Right renal pelvis (tissue), 4 donors: ENCODE measurements at places on chromosomes 2 and 18.
A peak's percentile ranks its signal among the peaks of the same experiment; 100 is the strongest.

- no peak for DNase-seq
These were observed 43.0 kb downstream of the GRHL1 start for GRCh38 chr2:9994462-9994861.

- DNase-seq: no peak
These were observed 134.9 kb upstream of the NDUFV2 start for GRCh38 chr18:8967573-8967972.

DNA sequence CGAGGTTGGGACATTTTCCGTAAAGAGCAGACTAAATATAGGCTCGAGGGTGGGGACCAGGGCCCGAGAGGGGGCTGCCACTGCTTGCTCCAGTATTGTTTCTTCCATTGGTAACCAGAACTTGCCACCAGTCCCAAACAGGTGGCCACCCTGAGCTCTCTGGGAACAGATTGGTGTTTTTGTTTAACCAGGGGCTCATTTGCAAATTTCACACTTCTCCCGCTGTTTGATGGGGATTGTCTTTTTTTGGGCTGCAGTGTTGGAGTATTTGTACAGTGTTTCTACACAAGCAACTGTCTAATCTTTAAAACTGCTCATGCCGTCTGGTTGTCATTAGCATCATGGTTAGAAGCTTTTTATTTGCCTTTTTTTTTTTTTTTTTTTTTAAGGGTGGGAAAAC is 8.5 kb downstream of the AGAP1 start:
- DNase-seq: no peak

- DNase-seq: no peak
These were observed 97.0 kb downstream of the FOXI3 start for GRCh38 chr2:88355486-88355885.

DNA sequence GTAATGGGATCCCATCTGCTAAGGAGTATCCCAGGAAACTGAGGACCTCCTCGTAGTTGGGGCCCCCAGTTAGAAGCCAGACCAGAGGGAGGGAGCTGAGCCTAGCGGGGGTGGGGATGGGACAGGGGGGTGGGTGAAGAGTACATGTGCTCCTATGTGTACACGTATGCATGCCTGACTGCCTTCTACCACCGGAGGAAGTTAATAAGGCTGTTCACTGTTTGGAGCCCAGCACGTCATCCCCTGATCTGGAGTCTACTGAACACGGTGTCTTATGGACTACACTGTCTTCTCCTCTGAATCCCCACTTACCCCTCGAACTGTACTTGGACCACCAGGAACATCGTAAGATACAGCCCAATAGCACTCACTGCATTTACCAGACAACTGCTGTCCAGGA is 68.5 kb downstream of the SFXN5 start:
- no peak for DNase-seq

DNA sequence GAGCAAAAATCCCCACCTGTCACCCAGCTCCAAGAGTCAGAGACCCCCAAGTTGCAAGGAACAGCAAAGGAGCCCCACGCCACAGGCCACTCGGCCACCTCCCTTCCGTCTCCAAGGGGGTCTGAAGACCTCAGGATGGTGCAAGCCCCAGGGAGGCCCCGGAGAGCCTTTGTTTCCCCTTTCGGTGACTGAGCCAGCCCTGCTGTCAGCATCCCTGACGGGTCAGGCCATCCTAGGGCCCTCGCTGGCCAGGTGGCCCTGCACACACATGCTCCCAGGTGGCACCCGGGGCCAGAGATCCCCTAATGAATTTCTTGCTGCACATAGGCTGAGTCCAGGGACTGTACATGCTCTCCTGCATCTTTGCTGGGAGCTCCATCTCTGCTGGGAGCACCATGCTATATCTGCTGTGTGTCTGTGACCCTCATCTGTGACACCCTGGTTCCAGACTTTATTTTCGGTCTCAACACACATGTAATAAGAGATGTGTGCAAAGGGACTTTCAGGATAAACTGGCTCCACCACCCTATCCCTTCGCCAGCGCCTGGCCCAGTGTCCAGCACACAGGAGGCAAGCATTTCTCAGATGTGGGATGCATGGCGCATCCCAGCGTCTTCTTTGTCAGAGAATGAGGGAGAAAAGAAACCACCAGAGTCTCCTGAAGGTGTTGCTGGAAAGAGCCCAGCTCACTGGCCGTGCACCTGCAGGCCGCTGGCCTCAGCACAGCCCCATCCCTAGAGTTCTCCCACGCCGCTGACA is 27.4 kb downstream of the ADI1 start:
- no peak for DNase-seq

GRCh38 chr2:40062381-40062780 is 283.3 kb upstream of the THUMPD2 start:
- no peak for DNase-seq

GRCh38 chr2:159201360-159202063 is 85.0 kb downstream of the WDSUB1 start:
- DNase-seq: no peak

DNA sequence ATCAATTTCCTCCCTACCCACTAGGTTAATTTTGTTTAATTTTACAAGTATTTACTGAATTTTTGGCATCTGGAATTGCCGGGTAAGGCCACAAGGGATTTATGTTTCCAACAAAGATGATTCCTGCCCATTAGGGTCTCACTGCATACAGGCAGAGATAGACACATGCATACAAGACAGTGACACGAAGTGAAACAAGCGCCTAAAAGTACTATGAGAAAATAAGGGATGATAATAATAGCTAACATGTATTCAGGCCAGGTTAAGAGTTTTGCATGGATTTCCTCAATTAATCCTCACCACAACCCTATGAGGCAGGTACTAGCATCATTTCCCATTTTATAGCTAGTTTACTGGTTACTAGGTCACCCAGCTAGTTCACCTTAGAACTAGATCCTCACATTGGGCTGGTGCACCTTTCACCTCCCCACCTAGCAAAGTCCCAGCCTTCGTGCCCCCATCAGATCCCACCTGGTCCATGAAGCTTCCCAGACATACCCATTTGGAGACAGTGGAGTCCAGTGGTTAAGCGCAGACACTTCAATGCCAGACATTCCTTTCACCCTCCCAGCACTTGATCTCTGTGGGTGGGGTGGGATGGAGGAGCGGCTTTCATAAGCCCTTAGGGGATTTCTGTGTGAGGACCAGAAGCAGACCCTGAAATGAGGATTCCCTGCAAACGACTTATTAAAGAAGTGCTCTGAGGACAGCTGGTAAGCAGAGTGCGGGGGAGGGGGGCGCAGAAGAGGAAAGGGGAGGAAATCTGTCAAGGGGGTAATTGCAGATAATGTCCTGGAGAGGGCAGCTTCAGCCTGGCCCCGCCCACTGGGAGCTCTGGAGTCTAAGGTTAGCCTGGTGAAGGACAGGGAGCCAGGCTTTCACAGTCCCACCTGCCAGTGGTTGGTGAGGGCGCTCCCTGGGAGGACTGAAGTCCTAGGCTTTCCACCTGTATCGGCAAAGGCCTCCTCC is 5.8 kb upstream of the DGUOK start:
- no peak for DNase-seq

DNA sequence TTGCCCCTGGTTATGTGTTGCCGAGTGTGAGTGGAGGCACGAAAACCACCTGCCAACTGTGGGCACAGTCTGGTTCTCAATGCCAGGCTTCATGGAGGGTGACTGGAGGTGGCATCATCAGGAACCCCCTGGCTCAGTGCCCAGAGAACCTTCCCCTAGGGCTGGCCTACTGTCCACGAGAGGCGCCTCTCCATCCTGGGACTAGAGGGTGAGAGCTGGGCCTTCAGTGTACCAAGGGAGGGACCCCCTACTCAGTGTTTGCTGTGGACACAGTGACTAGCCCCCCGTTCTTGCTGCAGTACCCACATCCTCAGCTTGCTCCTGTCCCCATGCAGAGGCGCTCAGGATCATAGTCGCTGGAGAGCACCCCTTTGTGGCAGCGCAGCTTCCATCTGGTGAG is 202.6 kb downstream of the HDAC4 start:
- no peak for DNase-seq

- peak; percentile 30 for DNase-seq
These were observed 8.6 kb upstream of the RNF152 start for GRCh38 chr18:61901323-61901986.

- no peak for DNase-seq
These were observed 40.4 kb upstream of the MAL start for GRCh38 chr2:94984964-94985575.

- no peak for DNase-seq
These were observed 117.7 kb upstream of the SETBP1 start for GRCh38 chr18:44562986-44563385.

DNA sequence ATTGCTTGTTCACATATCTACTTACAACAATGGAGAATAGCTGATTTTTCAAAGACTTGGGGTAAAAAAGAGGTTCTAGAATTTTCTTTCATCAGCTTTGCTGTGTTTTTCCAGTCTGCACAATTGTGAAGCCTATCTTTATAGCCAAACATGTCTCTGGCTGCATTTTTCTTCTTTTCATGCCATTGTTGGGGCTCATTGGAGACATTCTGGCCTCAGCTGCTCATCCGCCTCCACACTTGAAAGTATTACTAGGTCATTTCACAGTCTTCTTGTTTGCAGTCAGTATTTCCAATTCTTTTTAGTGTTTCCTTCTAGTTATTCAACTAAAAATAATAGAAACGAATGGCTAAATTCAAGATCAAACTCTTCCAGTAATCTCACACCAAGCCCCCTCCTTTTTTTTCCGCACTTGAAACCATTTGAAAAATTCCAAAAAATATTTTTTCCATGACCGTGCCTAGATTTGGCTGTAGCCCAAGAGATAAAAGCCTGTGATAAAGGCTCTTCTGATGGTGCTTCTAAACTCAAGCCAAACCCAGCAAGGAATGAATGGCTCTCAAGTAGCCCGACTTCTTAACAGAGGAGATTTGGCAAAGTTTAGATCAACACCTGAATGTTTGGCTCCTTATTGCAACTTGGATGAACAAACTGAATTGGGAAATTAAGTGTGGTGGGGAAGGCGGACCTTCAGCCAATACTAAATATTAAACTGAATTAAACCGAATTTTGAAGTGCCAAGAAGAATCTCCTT is 103.4 kb downstream of the NRP2 start:
- DNase-seq: no peak

GRCh38 chr2:60368456-60368855 is 185.0 kb downstream of the BCL11A start:
- DNase-seq: no peak

DNA sequence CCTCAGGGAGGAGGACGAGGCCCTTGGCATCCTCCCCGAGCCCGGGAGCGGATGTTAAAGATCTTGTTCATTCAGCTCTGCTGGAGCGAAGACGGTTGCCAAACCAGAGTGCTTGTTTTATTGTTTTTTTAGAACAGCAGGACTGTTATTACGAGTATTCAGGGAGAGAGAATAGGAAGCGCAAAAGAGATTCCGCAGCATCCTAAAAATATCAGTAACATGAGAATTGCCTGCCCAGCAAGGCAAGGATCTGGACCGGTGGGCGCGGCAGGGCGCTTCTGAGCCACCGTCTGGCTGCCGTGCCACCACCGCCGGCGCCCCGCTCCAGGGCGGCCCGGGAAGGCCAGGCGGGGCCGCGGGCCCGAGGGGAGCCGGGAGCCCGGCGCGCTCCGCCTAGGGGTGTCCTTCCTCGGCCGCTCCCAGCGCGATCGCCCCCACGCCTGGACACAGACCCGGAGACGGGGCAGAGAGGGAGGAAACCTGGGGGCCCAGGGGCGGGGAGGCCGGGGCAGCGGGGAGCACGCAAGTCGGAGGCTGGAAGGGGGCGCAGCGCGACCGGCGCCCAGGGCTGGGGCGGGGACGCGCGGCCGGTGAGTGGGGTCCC is 843 bp downstream of the CYS1 start:
- no peak for DNase-seq

DNA sequence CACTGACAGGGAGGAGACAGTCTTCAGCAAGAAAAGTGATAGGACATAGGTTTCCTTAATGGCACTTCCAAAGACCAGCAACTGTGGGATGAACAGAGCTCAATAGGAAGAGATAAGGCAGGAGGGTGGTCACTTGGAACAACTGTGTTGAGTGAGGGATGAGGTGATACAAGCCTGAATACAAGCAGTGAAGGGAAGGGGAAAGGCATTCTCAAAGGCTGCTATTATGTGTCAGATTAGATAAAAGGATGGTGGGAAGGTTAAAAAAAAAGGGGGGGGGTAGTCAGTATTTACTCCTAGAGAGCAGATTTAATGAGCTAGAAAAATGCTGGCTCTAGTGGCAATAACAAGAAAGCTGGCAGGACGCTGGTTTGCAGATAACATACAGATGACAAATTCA is 25.7 kb downstream of the CCBE1 start:
- no peak for DNase-seq

- DNase-seq: no peak
These were observed 29.4 kb downstream of the PLEKHM3 start for GRCh38 chr2:207995887-207996286.

- DNase-seq: peak; percentile 18
These were observed 11.0 kb downstream of the TTN start for GRCh38 chr2:178796079-178796677.

DNA sequence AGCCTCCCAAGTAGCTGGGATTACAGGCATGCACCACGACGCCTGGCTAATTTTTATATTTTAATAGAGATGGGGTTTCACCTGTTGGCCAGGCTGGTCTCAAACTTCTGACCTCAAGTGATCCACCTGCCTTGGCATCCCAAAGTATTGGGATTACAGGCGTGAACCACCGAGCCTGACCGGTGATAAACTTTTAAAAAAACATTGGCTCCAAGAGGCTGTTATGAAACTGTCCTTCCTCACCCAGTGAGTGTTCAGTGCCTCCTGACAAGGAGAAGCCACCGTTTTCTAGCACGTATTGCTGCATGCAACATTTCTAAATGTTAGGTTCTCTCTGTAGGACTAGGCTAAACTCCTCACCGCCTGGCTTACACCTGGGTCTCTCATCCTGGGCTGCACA is 63.3 kb downstream of the EDAR start:
- DNase-seq: no peak

DNA sequence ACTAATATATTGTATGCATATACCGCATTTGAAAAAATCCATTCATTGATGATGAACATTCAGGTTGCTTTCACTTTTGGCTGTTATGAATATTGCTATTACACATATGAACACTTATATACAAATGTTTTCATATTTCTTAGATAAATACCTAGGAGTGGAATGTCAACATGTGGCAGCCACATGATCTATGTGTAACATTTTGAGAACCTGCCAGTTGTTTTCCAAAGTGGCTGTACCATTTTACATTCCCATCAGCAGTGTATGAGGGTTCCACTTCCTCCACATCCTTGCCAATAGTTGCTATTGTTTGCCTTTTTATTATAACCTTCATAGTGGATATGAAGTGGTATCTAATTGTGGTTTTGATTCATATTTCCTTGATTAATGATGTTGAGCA is 40.5 kb downstream of the CCDC85A start:
- DNase-seq: no peak

DNA sequence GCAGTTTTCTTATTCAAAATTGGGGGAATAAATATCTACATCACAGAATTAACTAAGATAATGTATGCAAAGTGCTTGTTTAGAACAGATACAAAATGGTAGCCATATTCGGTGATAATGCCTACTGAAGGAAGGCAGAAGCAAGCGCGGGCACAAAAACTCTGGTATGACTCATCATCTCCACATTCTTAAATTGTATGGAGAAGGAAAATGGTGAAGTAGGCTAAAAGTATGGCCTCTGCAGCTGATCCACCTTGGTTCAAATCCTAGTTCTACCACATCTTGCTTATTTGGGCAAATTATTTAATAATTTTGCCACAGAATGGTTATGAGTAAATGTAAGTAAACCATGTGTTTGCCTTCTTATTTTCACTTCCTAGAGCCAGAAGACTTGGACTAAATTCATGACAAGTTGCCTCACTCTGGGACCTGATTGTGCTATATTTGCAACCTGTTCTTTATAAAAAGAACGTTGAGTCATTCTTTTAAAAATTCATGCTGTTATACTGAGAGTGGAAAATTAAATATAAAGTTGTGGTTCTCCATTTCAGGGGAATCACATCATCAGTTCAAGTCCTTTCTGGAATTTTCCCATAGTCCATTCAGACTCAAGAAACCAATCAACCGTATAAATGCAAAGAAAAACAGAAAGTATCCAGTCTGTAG is 9.0 kb upstream of the CDK15 start:
- no peak for DNase-seq
